ENCODE measurements at places on chromosomes 6 and 20.

GRCh38 chr6:152587473-152587872 is 49.7 kb downstream of the SYNE1 start:
- no peak for DNase-seq

DNA sequence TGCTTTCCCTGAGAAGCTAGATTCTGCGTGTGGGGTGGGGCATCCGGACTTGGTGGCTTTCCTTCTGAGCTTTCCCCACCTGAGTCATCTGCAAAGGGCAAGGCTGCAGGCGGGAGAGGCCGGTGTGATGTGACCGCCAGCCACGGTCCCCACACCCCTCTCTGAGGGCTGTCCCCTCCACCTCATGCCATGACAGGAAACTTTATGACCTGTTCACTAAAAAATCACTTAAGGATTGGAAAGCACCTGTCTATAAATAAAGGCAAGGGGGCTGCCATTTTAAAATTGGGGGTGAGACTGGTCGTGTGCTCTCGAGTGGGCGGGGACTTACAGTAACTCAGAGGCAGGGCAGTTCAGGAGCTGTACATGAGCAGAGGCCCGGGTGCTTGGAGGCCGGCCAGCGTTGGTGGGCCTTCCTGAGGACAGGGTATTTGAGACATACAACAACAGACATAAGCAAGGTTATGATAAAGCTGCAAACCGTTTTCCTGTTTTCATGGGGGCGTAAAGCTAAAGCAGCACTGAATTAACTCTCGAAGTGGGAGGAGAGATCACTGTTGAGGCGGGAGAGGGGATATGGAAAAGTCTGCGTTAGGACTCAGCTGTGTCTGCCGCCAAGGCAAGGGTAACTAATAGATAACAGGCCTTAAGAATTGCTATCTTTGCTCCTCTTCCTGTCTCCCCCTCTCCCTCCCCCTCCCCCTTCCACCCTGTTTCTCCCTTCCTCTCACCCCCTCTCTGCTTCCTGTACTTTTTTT is 16.1 kb upstream of the SERPINB1 start:
- peak; percentile 86 for DNase-seq

- no peak for DNase-seq
Observed at GRCh38 chr6:150435832-150436231, 67.0 kb downstream of the IYD start.

- peak; percentile 83 for DNase-seq
Observed at GRCh38 chr20:60214901-60215815, 256.9 kb downstream of the CDH26 start.

- DNase-seq, result no peak
Observed at GRCh38 chr6:160477901-160478300, 129.7 kb downstream of the SLC22A3 start.

DNA sequence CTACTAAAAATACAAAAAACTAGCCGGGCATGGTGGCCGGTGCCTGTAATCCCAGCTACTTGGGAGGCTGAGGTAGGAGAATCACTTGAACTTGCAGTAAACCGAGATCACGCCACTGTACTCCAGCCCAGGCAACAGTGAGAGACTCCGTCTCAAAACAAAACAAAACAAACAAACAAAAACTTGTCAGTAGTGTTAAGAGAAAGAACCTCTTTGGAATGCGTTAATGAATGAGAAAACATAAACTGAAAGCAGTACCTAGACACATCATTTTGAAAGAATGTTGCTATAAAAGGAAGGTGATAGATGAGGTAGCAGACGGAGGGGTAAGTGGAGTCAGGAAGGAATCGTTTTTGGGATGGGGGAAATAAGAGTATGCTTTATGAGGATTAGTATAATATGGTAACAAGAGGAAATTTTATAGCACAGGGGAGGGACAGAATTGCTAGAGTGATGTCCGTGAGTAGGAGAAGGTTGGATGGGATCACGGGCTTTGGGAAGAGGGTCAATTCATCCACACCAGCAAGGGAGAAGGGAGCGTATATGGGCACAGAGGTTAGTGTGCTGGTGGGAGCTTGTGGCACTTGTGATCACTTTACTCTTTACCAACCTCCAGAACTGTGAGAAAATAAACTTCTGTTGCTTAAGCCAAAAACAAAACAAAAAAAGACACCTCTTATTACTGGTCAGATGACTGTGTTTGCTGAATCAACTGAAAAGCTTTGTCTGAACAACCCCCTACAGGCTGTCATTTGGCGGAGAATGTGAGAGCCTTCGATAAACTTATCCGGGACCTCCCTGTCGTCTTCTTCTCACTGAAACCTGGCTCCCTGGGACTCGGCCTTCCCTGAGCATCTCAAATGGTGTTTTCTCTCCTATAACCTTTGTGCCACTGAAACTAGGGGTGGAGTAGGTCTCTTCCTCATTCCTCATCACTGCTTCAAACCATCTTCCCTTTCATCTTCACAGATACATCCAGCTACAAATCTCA is 48.9 kb upstream of the TFAP2A start:
- DNase-seq, result no peak

DNA sequence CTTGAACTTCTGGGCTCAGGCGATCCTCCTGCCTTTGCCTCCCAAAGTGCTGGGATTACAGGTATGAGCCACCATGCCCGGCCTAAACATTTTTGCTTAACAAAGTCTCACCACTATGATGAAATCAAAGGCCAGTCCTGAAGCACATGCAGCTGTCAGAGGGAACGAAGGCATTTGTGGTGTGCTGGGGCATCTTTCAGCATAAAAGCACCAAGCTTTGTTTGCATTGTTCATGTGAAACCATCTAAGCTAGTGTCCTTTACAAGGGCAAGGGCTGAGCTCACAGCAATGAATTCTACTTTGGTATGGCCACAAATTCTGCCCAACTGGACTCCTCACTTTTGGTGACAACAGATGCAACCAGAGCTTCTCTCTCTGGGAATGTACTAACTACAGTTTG is 66.8 kb downstream of the ZFP64 start:
- DNase-seq, result no peak

DNA sequence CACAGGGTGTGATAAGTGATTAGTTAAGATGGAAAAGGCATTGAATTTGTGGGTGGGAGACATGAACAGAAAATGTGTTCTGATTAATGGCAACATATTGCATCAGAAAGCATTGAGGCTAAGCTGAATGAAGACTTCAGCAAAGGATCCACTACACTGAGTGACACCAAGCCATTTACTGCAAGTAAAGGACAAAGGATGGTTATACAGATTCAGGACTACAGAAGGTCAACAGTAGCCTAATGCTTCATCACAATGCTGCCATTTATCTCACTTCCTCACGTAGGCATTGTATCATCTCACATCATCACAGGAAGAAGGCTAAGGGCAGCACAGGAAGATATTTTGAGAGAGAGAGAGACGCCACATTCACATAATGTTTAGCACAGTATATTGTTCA is 398.2 kb downstream of the COL12A1 start:
- no peak for DNase-seq

- DNase-seq, result no peak
Observed at GRCh38 chr6:155599160-155599559, 143.5 kb upstream of the NOX3 start.

Data from umbilical cord (tissue), 2 donors.